ENCODE measurements at places on chromosomes 2 and 18.

GRCh38 chr2:65604246-65604645 lies 171.8 kb upstream of the SPRED2 start:
- no peak for DNase-seq

- no peak for DNase-seq
These were observed 386.9 kb downstream of the FIGN start for GRCh38 chr2:163348857-163349380.

- DNase-seq = no peak
These were observed 23.1 kb upstream of the PNO1 start for GRCh38 chr2:68134554-68134953.

DNA sequence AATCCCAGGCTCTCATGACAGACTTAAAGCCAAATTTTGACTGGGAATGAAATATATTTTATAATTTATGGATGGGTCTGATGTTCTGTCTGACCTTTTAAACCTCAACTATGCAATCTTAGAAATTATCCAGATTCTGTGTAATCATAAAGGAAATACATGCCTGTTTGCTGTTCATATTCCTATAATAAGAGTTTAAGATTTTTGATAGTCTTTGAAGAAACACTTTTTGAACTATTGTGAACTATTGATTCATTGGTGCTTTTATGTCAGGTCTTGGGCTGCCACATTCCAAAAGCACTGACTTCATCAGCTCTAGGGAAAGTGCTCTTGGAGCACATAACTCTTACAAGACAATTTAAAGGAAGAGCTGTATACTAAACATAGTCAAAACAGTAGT lies 64.2 kb downstream of the CCDC150 start:
- DNase-seq = no peak

DNA sequence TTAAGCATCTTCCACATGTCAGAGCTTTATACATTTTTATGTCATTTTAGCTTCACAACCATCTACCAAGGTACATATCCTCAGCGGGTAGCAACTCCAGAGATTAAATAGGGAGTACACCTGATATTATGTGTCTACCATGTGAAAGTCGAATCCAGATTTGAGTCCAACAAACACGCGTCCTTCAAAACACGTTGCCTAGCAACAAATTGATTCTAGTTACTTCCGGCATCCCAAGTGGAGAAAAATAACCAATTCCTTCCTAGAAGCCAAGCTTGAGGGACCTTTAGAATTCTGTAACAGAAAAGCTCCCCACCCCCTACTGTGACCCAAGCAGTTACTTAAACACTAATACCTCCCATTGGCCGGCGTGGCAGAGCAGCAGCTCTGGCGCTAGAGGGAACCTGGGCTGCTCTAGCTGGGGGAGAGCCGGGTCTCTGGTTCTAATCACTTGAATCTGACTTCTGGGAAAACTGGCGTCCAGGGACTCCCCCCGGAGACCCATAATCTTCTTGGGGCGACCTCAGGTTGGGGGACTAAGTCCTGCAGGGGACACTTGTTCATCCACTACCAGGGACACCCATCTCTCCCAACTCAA lies at the start of gene ERICH2:
Gene ERICH2, plus strand, starts transcription at position 371 of the 598 bp plus-strand sequence. CDS start 304 bp downstream, outside the sequence.
- peak; percentile 73 for DNase-seq

GRCh38 chr2:79369127-79369526 lies 143.7 kb upstream of the CTNNA2 start:
- DNase-seq = no peak

DNA sequence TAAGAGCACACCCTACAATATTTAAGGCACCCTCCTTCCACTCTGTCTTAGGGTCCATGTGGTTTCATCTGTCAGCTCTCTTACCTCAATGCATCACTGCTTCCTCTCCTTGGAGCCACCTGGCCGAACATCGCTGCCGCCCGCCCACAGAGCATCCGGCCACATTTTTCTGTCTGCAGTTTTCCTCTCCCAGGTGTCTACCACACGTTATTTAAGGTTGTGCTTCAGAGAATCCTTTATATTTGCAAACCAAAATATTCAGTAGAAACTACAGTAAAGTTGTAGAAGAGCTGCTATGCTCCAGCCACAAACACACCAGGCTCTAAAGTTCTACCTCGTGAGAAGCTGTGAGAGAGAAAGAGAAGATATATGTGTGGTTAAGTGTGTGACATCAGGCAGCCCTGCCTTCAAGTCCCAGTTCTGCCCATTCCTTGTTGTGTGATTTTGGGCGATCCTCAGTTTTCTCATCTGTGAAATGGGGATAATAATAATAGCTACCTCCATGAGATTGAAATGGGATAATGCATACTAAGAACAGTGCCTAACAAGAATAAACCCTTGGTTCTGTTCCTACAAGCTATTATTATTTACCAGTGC lies 4.9 kb upstream of the STK17B start:
- peak; percentile 62 for DNase-seq

DNA sequence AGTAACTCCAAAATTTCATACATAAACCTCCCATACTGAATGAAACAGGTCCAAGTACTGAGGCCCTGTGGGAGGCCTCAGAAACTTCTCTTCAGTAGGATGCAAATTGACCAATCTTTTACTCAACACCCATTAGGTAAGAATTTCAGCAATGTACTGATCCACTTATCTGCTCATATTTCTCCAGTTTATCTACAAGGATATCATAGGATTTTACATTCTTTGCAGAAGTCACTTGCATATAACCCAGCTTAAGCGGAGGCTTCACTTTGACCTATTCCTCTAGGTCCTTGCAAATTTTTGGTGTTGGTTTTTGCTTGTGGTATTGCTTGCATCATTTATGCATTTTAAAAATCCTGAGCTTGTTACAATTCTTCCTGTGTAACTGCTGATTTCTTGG lies 28.8 kb upstream of the SLC3A1 start:
- DNase-seq = no peak

- no peak for DNase-seq
These were observed 127.5 kb upstream of the CYP1B1 start for GRCh38 chr2:38203446-38203810.

DNA sequence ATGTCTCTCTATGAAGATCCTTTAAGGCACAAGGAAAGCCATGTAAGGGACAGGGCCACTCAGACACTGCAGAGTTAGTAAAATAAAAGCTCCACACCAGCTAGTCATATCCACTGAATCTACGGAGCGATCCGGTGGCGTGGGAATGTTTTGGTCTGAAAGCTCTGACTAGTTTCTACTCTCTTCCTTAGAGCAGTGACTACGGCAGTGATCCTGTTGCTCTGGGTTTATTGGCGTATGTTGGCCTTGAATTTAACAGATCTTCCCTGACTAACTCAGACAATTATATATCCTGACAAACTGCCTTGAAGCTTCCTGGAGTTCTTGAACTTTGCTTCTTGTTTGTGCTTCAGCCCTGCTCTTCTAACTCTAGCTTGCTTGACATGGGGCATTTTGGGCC lies 115.3 kb upstream of the FZD5 start:
- no peak for DNase-seq

DNA sequence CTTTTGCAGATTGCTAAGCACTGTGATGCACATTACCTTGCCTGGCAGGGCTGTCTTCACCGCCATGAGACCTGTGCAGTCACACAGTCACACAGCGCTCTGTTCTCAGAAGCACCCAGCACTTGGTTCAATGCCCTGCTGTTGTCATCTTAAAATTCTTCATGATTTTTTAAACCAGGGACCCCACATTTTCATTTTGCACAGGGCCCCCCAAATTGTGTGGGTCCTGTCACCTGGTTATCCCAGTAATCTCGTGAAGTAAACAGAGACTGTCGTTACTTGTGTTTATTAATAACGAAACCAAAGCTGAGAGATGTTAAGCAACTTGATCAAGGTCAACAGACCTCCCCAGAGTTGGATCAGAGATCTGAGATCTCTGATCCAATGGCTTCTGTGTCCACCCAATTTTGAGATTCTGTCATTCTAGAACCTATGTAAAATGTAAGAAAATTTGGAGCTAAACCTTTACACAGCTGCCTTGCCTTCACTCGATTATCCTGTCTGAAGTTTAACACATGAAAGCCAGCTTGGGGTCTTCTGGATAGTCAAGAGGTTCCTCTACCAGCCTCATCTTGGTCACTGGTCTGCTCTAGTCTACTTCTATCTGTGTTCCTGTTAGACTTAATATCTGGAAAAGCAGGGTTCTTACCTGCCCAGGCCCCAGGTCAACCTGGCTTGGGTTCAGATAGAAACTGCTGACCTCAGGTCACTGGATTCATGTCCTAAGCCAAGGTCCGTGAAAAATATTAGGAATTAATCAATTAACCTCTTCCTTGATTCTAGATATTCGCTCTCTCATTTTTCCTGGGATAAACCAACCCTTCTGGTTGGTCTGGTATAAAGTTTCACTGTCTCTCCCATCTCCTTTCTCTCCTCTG lies 13.7 kb upstream of the TTC39C start:
- DNase-seq = no peak

Measured in GM13977 (cell line).